ENCODE measurements at places on chromosomes 6 and 20.

DNA sequence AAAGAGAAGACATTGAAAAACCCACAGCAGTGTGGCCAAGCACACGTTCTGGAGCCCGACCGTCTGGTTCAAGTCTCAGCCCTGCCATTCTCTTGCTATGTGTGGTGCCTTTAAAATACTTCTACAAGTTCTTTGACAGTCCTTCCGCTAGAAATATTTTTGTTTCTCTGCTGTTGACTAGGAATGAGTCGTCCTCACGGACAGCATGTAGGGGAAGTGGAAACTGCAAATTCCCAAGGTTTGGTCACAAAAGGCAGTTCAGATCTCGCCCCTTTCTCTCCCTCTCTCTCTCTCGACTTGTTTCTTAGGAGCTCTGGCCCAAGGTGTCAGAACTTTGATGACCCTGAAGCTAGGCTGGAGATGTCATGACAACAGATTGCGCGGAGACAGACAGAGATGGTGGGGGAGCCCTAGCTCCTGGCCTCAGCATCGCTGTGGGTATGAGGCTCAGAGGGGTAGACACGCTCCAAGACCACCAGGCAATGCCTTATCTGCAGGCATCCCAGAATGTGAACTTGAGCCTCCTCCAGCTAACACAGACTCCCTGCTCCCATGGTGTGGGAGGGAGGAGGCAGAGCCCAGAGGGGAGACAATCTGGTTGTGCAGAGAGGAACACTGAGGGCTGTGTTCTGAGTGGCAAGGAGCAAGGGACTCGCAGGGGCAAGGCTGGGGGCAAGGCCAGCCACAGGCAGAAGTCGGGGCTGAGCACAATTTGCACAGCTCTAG is 368.9 kb upstream of the SULF2 start:
- DNase-seq = no peak

DNA sequence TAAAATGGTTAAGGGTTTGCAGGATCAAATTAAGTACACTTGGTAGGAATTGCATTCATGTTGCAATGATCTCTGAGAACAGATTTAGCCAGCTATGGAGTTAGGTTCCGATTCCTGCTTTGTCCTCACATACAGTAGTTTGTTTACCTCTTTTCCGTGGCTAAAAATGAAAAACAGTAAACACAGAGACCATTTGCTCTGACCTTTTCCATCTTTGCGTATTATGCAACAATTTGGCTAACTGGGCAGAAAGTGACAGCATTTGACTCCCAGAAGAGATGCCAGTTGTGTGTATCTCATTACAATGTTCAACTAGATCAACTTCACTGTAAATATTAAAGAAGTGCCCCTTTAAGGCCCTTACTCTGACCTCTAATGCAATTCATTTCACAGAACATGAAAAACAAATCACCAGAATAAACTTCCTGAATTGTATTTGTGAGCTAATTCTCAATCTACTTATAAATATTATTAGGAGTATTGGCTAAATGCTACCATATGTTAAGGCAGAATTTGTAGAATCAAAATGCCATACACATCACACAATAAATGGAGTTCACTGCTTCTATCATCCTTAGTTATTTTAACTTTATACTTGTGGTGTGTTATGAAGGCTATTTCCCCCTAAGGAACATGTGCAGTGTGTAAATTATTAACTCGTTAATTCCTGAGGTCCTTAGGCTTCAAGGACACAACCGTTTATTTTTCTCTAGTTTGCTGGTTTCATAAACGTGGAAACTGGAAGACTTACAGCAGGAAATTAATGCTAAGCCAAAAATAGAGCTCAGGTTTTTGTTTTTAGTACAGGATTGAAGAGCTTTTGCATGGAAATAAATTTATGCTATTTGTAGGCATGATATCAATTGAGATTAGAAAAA is 380.7 kb upstream of the CITED2 start:
- no peak for DNase-seq

GRCh38 chr6:1789092-1789491 is 179.4 kb downstream of the FOXC1 start:
- DNase-seq = no peak

GRCh38 chr6:12849809-12850198 is 133.2 kb downstream of the PHACTR1 start:
- no peak for DNase-seq

GRCh38 chr6:17042422-17043147 is 59.3 kb upstream of the STMND1 start:
- no peak for DNase-seq

GRCh38 chr20:33851842-33852466 is 40.8 kb downstream of the CHMP4B start:
- no peak for DNase-seq

DNA sequence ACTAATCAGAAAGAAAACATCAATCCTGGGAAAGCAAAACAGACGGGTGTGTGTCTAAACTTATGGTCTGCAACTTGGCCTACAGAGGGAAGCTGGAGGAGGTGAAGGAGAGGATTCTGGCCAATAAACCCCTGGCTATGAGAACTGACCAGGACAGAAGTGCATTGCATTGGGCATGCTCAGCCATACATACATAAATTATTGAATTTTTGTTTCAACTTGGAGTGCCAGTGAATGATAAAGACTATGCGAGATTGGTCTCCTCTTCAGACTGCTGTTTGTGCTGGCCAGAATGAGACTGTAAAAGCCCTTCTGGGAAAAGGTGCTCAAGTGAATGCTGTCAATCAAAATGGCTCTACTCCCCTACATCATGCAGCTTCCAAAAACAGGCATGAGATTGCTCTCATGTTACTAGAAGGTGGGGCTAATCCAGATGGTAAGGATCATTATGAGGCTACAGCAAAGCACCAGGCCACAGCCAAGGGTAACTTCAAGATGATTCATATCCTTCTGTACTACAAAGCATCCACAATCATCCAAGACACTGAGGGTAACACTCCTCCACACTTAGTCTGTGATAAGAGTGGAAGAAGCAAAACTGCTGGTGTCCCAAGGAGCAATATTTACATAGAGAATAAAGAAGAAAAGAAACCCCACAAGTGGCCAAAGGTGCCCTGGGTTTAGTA is 17.4 kb downstream of the ADNP start:
- no peak for DNase-seq

DNA sequence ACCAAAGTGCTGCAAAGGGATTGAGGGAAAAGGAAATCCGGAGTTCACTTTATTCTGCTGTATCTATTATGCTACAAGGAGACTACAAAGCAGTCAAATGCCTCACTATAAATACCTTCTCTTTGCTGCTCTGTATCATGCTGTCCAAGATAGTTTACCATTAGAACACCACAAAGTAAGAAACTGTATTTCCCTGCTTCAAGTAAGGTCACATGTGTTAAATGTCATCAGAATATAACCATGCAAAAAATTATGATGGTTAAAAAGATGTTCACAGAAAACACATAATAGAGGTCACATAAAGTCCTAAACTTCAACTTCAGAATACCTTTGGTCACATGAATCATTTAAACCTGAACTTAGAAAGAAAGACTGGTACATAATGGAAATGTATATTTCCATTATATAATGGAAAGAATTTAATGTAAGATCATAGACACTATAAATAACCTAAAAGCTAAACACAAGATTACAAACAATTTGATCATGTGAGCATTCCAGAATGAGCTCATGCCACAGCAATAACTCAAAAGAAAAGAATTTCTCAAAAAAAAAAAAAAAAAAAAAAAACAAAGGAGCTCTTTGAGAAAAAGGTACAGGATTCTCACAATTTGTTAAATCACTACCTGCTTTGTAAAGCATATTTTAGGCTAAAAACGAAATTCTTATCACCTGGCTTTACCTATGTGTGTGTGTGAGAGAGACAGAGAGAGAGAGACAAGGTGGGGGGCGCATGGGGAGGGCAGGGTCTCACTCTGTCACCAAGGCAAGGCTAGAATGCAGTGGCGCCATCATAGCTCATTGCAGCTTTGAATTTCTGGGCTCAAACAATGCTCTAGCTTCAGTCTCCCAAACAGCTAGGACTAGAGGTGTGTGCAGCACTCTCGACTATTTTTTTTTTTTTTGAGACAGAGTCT is 58.7 kb downstream of the KIF13A start:
- DNase-seq = no peak

- DNase-seq = no peak
These were observed 495 bp downstream of the FAM83B start for GRCh38 chr6:54846857-54847674.

DNA sequence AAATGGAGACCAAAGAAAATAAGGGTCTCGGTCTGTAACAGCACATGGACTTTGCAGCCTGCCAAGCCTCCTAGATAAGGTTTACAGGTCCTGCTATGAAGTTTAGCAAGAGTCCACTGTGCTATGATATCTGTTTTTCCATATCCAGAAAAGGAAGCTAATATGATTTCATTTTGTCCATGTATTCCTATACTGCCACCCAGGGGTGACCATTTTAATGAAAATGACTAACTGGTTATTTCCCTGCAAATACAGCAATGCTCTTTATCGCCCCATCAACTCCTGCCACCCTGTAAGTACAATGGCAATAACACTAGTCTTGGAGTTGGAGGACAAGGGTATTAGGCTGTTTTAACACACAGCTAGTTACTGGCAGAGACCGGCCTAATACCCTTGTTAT is 115.2 kb upstream of the GLP1R start:
- DNase-seq = peak; percentile 14

DNA sequence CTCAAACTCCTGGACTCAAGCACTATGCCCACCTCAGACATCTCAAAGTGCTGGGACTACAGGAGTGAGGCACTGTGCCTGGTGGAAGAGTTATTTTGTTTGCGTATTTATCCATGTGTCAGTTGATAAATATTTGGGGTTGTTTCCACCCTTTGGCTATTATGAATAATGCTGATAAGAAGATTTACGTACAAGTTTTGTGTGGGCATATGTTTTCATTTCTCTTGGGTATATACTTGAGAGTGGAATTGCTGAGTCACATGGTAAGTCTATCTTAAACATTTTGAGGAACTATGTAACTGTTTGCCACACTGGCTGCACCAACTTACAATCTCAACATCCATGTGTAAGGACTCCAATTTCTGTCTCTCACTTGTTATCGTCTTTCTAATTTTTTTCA is 200.3 kb downstream of the RNGTT start:
- no peak for DNase-seq

- DNase-seq = peak; percentile 44
These were observed 744 bp downstream of the RIOK1 start for GRCh38 chr6:7390226-7390878.

DNA sequence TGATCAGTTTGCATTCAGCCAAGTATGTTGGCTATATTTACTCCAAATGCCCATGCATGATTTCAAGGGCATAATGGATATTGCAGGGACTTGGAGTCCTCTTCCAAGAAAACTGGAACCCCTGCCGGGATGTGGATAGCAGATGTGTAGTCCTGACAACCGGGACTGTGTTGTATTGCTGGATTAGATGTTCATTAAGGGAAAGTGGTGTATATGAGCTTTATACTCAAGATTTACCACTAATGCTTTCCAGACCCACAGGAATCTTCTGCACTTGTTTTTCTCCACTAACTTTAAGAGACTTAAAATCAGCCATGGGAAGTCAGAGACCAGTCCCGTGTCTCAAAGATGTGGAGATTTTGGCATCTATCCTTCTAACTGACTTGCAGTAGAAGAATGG is 770.9 kb downstream of the HDGFL1 start:
- no peak for DNase-seq

- DNase-seq = peak; percentile 7
These were observed 12.0 kb downstream of the LMBRD1 start for GRCh38 chr6:69784595-69785377.

DNA sequence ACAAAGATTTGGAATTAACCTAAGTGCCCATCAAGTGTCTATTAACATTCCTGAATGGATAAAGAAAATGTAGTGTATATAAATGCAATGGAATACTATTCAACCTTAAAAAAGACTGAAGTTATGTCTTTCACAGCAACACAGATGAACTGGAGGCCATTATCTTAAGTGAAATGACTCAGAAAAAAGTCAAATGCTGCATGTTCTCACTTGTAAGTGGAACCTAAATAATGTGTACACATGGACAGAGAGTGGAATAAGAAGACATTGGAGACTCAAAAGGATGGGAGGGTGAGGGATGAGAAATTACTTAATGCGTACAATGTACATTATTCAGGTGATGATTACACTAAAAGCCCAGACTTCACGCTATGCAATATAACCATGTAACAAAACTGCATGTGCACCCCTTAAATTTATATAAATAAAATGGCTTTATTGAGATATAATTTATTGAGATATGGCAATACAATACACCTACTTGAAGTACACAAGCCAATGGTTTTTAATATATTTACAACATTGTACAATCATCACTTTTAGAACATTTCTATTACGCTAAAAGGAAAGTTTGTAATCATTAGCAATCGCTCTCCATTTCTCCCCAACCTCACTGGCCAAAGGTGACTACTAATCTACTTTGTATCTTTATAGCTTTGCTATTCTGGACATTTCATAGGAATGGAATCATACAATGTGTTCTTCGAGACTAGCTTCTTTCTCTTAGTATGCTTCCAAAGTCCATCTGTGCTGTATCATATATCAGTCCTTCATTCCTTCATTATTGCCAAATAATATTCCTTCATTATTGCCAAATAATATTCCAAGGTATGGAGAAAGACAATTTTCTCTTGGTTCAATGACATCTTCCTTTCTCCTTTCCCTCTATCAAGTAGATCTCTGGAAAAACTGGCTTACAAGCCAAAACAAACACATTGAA is 5.8 kb downstream of the STX7 start:
- no peak for DNase-seq

- DNase-seq = no peak
These were observed 4.5 kb downstream of the SNAI1 start for GRCh38 chr20:49987015-49987867.

DNA sequence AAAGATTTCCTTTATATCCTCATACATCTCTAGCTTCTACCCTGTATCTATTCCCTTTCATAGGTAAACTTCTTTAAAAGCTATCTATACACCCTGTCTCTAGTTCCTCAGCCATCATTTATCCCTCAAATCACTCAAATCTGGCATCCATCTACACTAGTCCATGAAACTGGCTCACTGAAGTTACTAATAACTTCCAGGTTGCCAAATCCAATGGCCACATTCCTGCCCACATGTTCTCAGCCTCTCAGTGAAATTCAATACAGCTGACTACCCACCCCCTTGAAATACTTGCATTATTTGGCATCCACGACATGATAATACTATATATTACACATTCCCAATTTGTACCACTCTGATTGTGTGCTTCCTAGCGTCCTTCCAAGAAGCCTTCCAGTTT is 8.7 kb downstream of the REPS1 start:
- no peak for DNase-seq

- DNase-seq = peak; percentile 22
These were observed 27.6 kb downstream of the SYNJ2 start for GRCh38 chr6:158009114-158009891.

- peak; percentile 95 for DNase-seq
These were observed at the start of gene ABCC10 for GRCh38 chr6:43427406-43428111. TSS of gene ABCC10 (plus strand) at chr6:43427541. CDS start at chr6:43427979, 438 bp downstream.
